ENCODE measurements at places on chromosomes 12 and 14. TPM values are rescaled to one million over a fixed set of nuclear protein-coding genes. Genes with fewer than 3 reads are reported as not detected.

SERPINA5 gene
- 1.1 TPM for total RNA-seq

PTGDR gene
- 0.73 TPM for total RNA-seq

DNA sequence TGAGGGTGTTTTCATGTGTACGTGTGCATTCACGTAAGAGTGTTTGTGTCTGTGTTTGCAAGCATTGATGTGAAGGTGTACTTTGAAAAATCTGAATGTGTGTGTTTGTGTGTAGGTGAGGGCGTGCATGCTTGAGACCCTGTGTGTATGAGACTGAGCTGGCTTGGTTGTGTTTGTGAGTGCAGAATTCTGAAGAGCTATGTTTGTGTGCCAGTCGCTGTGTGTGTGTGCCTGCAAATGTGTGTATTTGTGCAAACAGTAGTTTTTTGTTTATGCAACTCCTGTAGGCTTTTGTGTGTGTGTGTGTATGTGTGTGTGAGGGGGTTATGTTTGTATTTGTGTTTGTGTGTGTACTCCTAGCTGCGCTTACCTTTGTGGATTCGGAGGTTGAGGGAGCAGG lies 1.7 kb upstream of the LHX5 start:
- peaks cover 96% of the 10 kb centered on the region for H3K27me3 ChIP-seq
- H3K27ac ChIP-seq: no peak overlapping the region
- no peaks in the 10 kb centered on the region for H3K4me1 ChIP-seq
- H3K36me3 ChIP-seq: no peaks in the 10 kb centered on the region
- H3K4me3 ChIP-seq: no peak overlapping the region
- no peak for DNase-seq

GRCh38 chr12:46296822-46297221 lies 28.0 kb upstream of the SLC38A1 start:
- no peaks in the 10 kb centered on the region for H3K36me3 ChIP-seq
- H3K27me3 ChIP-seq: no peaks in the 10 kb centered on the region
- no peak overlapping the region for H3K27ac ChIP-seq
- no peaks in the 10 kb centered on the region for H3K4me1 ChIP-seq

GRCh38 chr12:16189849-16190248 lies 87.6 kb downstream of the SLC15A5 start:
- no peaks in the 10 kb centered on the region for H3K27me3 ChIP-seq
- H3K36me3 ChIP-seq: no peaks in the 10 kb centered on the region
- no peak for DNase-seq
- no peak overlapping the region for H3K4me3 ChIP-seq

- H3K4me1 ChIP-seq: no peaks in the 10 kb centered on the region
- peaks cover 82% of the 10 kb centered on the region for H3K36me3 ChIP-seq
- no peak overlapping the region for H3K27ac ChIP-seq
- H3K4me3 ChIP-seq: no peak overlapping the region
- no peaks in the 10 kb centered on the region for H3K27me3 ChIP-seq
Observed at GRCh38 chr12:110348431-110349059, 55.0 kb downstream of the ANAPC7 start.

DNA sequence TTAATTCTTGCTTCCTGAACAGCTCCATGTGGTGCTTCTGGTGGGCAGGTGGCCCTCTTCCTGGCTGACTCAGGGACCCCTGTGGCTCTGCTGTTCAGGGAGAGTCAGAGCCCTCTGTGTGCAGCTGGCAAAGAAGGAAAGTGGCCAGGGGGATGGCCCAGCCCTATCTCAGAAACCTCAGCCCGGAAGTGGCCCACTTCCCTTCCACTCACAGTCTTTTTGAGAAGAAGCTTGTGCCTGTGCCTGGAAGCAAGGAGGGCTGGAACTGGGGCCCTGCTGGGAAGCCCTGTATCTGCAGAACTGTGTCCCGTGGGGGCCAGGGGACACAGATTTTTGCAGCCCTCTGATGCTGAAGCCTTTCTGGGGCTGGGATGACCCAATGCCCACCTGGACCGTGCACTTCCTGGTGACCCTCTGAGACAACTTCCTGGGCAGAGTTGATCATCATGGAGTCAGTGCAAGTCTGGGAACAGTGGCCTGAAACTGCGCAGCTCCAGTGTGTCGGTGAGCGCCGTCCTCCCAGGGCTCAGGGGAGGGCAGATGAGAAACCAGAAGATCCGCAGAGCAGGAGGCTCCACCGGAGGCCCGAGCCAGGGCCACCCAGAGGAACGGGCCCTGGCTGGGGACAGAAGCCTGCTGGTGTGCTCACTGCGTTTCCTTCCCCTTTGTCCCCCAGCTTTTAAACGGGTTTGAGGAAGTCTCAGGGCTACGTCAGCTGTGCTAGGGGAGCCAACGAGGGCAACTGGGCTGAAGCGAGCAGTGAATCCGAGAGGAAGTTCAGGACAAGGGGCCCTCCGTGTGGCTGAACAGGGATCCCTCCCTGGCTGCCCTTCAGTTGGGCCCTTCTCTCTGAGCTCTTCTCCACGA lies 217.4 kb upstream of the RTL1 start:
- peak overlapping the region; percentile 13 for H3K27ac ChIP-seq
- no peak for DNase-seq
- no peaks in the 10 kb centered on the region for H3K27me3 ChIP-seq

GRCh38 chr12:119383206-119383605 lies 48.7 kb downstream of the CCDC60 start:
- H3K27me3 ChIP-seq: no peaks in the 10 kb centered on the region
- no peak overlapping the region for H3K27ac ChIP-seq
- H3K36me3 ChIP-seq: no peaks in the 10 kb centered on the region

GRCh38 chr14:96252999-96253539 lies 2.9 kb upstream of the BDKRB1 start:
- H3K4me3 ChIP-seq: no peak overlapping the region
- no peak for DNase-seq
- H3K4me1 ChIP-seq: no peaks in the 10 kb centered on the region
- no peak overlapping the region for H3K27ac ChIP-seq
- no peaks in the 10 kb centered on the region for H3K27me3 ChIP-seq

Measured in left lung (tissue), 14 donors.